ENCODE measurements at places on chromosomes 12 and 14.

- DNase-seq, result no peak
Measured at GRCh38 chr12:114812858-114813761, 129.1 kb upstream of the TBX3 start.

- no peak for DNase-seq
Measured at GRCh38 chr14:90844321-90844720, 28.1 kb upstream of the TTC7B start.

- DNase-seq, result no peak
Measured at GRCh38 chr12:26018926-26019325, 60.4 kb downstream of the RASSF8 start.

DNA sequence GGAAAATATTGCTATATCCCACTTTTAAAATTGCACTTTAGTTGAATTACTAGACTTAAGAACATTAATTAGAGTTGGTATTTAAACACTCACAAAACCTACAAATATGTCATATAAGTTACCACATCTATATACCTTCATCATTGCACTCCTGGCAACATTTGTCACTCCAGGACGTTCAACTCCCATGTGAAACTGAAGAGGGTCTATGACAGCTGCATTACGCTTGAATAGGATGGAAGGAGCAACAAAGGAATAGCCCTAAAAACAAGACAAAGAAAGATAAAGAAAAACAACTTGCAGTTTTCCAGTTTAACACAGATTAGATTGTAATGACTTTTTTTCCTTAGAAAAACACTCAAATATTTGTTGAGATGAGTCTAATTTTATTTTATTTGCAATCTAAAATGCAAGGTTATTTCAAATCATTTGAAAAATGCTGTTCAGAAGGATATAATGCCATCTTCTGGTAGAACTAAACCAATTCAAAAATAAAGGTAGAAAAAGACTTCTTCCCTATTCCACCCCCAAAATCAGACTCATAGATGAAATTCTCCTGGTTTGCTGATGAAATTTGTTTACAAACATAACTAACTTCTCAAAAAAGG is 84.3 kb upstream of the TTC7B start:
- DNase-seq, result no peak

DNA sequence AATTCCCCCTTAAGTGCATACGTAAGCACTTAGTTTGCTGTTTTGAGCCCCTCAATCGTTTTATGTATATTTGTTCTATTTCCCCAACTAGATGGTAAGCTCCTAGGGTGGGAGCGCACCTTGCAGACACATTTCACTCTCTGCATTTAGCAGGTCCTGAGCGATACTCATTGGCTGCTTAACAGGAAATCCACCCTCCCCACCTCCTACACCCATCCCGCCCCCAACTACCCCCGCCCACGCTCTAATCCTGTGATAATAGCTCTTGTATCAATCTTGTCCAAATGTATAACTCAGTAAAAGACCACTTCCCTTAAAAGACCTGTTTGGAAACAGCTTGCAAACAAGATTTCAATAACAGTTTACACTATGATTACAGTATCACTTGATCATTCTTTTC is 8.1 kb downstream of the LPAR5 start:
- no peak for DNase-seq
